ENCODE measurements at places on chromosomes 5 and 9.

- DNase-seq, result no peak
Observed at GRCh38 chr9:89657765-89658164, 53.0 kb downstream of the GADD45G start.

DNA sequence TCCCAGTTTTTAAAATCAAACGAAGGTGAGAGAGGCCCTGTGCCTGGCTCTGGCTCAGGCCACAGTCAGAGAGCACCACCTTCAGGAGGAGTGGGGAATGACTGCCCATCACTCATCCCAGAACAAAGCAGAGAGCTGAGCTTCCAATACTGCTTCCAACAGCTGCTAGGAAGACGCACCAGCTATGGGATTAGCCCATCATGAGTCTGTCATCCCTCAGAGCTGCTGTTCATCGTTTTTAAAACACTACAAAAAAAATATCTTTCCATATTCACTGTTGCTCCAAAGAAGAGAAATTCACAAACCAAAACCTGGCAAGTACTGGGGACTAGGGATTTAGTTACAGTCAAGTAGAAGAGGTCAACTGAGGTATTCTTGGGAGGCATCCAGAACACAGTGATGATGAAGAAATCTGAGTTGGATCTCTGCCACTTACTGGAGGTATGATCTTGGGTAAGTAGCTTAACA lies 102.4 kb downstream of the CDK5RAP2 start:
- DNase-seq, result no peak

DNA sequence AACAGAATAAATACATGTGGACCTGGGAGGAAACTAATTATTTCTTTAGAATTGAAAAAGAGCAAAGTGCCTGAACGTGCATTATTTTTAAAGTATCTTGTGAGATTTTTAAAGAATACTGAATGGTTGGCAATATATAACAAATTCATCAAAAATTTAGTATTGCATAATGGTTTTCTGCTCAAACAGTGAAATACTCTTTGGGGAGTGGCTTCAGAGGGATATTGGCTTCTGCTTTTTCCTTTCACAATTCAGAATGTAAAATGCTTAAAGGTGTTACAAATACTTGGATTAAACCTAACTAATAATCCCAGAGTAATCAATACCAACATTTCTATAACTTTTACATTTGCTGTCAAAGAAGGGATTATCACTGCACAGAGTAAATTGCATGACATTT lies 379.3 kb upstream of the CHD1 start:
- DNase-seq, result no peak

- no peak for DNase-seq
Observed at GRCh38 chr9:70696694-70697335, 282.4 kb upstream of the KLF9 start.

GRCh38 chr9:121556580-121556979 lies 56.9 kb upstream of the GGTA1 start:
- no peak for DNase-seq

- no peak for DNase-seq
Observed at GRCh38 chr5:166709691-166710090, 1581.8 kb upstream of the WWC1 start.

DNA sequence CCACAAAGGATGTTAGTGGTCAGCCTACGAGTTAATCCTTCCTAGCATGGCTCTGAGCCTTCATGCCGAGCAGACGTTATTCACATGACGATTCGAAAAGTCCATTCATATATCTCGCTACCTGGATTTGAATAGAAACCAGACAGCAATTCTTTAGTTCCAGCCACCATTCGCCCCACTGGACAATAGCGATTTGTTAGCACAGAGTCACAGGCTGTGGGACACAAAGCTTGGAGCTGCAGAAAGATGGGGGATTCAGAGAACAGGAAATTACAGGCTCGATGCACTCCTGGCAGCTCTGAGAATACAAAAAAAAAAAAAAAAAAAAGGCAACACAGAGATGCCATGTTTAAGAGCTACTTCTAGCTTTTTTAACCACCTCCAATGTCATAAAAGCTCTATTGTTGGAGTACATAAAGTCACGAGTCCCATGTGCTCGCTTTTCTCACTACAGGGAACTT lies 110.7 kb downstream of the NR6A1 start:
- DNase-seq, result no peak

- no peak for DNase-seq
Observed at GRCh38 chr9:135821116-135821515, 86.2 kb downstream of the CAMSAP1 start.

- DNase-seq, result no peak
Observed at GRCh38 chr9:99405359-99405758, 183.3 kb downstream of the SEC61B start.

GRCh38 chr9:100428871-100429654 lies 2.1 kb downstream of the MSANTD3 start:
- no peak for DNase-seq

DNA sequence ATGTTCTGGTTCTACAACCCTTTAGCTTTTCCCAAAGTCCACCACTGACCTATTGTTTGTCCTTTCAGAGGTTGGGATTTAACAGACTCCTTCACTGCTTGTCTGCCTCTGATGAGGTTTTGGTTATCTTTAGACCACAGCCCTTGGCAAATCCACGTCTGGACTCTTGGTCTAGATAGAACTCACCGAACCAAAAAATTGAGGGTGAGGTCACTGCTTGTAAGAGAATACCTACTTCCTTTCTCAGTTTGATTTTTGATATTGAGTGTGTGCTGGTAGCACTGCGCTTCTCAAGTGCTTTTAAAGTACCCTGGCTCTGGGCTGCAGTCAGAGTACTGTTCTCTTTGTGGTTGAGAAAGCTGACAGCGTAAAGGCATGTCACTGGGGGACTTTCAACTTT lies 61.7 kb downstream of the JMY start:
- no peak for DNase-seq

DNA sequence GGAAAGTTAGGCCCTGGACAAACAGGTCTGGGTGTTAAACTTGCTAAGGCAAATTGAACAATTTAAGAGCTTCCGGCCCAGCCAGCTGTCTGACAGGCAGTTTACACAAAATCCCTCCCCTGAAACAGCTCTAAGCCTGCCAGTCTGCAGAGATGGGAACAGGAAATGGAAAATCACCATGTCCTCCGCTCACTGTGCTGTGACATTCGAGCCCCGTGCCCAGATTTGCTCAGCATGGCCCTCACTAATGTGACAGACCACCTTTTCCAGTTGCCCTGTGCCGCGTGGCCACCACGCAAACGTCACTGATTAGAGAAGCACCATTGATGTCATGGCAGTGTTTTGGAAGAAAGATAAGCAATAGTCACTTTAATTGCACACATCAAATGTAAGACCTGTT lies 41.0 kb downstream of the CCNJL start:
- no peak for DNase-seq

DNA sequence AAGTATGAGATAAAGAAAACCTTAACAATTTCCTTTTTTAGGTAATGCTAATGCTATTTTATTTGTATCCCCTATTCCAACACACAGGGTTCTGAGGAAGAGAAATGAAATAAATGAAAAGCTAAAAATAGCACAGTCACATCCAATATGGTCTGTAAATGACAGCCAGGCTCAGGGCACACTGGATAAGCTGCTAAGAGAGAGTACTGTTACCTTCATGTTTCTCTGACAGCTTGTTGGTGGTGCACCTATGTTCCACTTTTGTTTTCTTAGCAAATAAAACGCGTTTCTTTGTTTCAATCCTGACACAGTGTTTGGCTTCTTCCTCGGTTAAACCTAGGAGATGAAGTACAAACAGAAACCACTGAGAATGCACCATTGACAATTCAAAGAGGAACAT lies 41.3 kb downstream of the C6 start:
- no peak for DNase-seq

DNA sequence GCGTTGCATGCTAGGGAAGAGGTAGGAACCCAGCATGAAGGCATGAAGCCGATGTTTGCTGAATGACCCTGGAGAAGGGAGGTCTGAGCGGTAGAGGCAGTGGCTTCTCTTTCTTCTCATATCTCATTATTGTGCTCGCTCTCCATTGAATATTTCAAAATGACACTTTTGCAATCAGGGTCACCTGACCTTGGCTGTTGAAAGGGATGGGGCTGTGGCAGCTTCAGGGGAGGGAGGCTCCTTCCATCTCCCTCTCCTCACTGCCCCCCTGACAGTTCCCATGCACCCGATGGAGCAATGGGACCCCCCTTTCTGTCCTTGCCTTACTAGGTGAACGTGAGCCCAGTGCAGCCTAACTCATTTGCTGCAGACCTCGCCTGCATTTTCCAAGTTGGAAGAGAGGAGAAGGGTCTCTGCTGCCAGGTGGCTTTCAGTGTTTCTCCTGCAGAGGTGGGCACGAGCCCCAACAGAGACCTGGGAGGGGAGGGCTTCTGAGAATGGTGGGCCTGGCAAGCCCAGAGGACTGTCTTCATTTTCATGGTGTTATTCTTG lies 17.9 kb downstream of the STC2 start:
- DNase-seq, result no peak

DNA sequence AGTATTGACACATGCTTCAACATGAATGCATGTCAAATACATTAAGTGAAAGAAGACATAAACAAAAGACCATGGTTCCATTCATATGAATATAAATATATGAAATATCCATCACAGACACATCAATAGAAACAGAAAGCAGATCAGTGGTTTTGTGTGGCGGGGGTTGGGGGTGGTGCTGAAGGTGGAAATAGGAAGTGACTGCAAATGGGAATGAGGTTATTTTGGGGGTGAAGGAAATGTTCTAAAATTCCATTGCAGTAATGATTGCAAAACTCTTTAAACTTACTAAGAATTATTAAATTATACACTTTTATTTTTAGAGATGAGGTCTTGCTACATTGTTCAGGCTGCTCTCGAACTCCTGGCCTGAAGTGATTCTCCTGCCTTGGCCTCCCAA lies 28.7 kb downstream of the TAF1L start:
- DNase-seq, result no peak

- DNase-seq, result no peak
Observed at GRCh38 chr9:109369285-109369684, 48.4 kb upstream of the EPB41L4B start.

DNA sequence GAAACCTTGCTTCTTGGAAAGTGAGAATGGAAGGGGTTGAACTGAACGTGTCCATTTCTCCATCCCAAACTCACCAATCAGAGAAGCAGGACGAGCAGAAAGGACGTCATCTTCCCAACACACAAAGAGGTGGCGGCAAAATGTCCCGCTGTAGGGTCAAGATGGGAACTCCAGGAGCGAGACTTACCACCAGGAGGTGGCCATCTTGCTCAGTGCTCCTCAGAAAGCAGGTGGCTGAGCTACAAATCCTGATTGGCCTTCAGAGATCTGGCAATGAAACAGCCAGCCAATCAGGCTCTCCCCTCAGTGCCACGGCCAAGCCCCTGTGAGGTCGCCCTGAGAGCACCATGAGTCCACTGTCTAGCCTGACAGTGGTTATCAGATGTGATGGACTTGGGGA lies 259.0 kb downstream of the NDUFS4 start:
- no peak for DNase-seq

GRCh38 chr5:42889311-42889933 lies 77.7 kb upstream of the SELENOP start:
- DNase-seq, result no peak

GRCh38 chr5:142074006-142074405 lies 34.6 kb upstream of the NDFIP1 start:
- DNase-seq, result no peak

DNA sequence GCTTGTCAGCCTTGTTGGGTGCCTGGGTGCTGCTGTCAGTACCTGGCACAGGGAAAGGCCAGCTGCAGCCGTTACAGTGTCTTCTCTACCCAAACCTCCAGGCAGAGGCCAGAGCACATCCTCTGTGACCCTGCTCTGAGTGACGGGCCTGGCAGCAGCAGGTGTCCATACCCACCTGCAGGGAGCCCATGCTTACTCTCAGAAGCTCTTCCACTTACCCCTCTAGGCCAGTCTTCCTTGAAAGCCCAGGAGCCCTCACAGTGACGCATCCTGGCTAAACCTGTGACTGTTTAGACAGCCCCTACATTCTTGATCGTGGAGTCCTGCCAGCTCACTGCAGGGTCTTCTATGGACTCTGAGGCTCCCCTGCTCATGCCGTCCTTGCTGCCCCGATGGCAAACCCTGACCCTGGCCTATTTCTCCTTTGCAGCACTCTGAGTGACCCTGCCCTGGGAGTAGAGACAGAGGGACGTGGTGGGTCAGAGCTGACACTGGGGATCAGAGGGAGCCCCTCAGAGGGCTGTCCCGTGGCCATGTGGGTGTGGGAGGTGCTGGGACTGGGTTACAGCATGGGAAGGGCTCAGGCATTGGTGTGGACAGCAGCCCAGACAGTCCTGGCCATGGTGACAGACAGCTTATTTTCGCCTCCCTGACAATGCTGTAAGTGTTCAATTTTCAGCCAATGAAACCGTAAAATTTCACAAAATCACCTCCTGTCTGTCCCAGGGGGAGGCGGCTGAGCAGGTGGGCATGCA lies 67.6 kb upstream of the RNF130 start:
- DNase-seq, result no peak

GRCh38 chr9:18638371-18639249 lies 164.7 kb downstream of the ADAMTSL1 start:
- no peak for DNase-seq

DNA sequence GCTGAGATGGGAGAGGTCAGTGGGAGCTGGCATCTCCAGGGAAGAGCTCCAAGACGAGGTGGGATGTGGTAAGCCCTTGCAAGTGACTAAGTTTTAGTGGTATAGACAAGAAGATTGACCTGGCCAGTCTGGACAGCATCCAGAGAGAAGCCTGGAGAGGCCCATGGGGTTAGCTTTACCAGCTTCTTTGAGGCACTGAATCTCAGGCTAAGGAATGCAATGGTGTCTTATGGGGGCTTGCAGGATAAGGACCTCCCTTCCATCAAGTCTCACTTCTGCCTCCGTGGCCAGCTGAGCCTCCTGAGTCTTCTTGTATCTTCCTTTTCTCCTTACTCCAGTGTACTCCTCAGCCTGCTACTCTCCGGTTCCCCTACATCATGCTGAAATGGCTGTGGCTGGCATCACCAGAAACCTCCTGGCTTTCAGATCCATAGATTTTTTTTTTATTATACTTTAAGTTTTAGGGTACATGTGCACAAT lies 56.5 kb upstream of the JADE2 start:
- no peak for DNase-seq

GRCh38 chr9:69877852-69878514 lies 57.4 kb downstream of the CFAP95 start:
- DNase-seq, result no peak

GRCh38 chr5:172911976-172912375 lies 47.2 kb upstream of the RPL26L1 start:
- DNase-seq, result no peak

GRCh38 chr9:99326112-99326916 lies 104.2 kb downstream of the SEC61B start:
- DNase-seq, result no peak

DNA sequence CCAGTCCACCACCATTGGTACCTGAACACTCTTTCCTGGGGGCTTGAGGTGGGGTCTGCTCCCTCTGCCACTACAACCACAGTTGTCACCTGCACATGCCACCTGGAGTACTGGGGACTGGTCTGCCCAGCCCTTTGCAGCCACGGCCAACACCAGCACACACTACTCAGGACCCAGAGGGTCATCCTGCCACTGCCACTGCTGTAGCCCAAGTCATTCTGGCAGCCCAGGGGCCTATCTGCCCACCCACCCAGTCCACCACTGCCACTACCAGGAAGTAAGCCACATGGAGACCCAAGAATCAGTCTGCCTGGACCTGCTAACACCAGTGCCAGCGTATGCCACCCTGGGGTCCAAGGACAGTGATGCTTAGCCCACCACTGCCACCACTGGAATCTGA lies 302.4 kb upstream of the TRPC7 start:
- DNase-seq, result no peak

GRCh38 chr5:81121273-81121672 lies 111.8 kb upstream of the CKMT2 start:
- no peak for DNase-seq

Measured in activated CD8-positive, alpha-beta memory T cell treated with anti-CD3 and anti-CD28 coated beads for 1 hour (primary cell).